Upper lobe of right lung (tissue), 1 donor: ENCODE measurements at places on chromosomes 2 and 18. TPM values are rescaled to one million over a fixed set of nuclear protein-coding genes. Genes with fewer than 3 reads are reported as not detected.

Gene EFHD1
- total RNA-seq: 10.7 TPM

GRCh38 chr18:4333043-4333442 is 122.1 kb downstream of the DLGAP1 start:
- no peak overlapping the region for H3K27ac ChIP-seq
- no peaks in the 10 kb centered on the region for H3K36me3 ChIP-seq
- no peak for DNase-seq
- no peaks in the 10 kb centered on the region for H3K4me1 ChIP-seq
- no peaks in the 10 kb centered on the region for H3K27me3 ChIP-seq

DNA sequence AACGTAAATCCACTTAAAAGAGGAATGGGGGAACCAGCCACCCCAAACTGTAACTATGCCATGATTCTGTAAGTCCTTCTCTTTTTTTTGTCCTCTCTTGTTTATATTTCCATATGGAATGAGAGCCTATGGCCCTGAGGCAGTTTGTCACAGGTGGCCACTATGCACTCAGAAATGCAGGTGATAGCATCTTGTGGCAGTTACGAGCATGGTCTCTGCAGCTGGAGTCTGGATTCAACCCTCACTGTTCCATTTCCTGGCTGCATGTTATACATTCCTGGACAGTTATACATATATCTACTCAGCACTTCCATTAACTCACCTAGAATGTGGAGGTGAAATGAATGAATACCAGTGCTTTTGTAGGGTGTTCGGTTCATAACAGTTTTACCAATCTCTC is 291.5 kb upstream of the FANCL start:
- no peaks in the 10 kb centered on the region for H3K36me3 ChIP-seq
- H3K27me3 ChIP-seq: no peaks in the 10 kb centered on the region
- no peak overlapping the region for H3K27ac ChIP-seq
- DNase-seq: no peak
- no peaks in the 10 kb centered on the region for H3K4me1 ChIP-seq

DNA sequence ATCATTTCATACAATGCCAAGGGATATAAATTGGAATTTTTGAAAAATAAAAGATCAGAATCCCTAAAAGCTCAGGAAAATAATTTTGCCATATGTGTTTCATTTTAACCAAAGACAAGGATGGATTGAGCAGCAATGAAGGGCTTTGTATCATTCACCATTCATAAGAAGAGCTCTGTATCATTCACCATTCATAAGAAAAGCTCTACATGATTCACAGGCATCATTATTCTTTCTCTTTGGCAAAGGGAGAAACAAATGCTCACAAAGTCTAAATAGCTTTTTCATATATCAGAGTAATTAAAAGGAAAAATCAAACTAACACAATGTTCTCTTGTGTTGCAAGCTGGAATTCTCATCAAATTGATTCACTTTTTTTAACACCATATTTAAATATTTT is 169.1 kb upstream of the MC4R start:
- no peak for DNase-seq
- no peaks in the 10 kb centered on the region for H3K36me3 ChIP-seq
- no peak overlapping the region for H3K27ac ChIP-seq

DNA sequence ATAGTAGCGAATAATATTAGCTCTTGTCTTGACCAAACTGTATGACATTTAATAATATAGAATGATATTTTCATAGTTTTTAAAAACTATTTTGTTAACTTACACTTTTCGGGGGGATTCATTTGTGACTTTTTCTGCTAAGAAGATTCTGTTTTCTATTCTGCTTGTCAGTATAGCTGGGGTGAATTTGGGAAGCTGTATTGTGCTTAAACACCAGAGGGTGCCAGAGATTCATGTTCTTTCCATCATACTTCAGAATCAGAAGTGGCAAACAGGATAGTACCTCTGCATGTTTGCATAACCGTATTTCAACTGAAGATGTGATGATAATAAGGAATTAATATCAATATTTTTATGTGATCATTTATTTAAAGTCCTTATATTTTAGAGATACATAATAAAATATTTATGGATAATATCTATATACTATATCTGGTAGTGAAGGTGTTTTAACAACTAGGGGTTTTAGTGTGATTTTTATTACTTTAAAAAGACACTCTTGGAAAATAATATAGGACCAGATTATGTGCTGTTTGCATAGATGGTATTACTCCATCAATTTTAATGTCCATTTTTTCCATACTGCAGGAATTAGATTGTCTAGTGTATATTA is 81.0 kb downstream of the TAF4B start:
- H3K4me3 ChIP-seq: no peak overlapping the region
- no peak overlapping the region for H3K27ac ChIP-seq
- no peaks in the 10 kb centered on the region for H3K4me1 ChIP-seq
- no peaks in the 10 kb centered on the region for H3K36me3 ChIP-seq
- H3K27me3 ChIP-seq: no peaks in the 10 kb centered on the region
- DNase-seq: no peak

Gene MC5R
- not detected for total RNA-seq

DNA sequence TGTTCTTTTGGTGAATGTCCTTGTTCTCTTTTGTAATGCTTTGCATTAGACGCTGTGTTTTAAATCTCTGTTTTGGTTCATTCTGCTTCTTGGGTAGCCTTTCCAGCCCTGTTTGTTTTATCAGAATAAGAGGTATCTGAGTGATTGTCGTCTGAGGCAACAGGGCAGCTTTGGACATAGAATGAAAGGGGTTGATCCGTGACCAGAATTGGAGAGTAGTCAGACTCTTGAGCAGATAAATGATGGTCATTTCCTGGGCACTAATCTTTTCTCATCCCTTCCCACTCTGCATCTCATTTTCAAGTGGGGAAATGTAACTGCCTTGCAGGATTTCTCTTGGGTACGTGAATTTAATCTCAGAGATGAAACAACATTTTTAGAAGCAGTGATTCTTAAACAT is 61.4 kb downstream of the TAF4B start:
- no peak overlapping the region for H3K27ac ChIP-seq
- H3K4me3 ChIP-seq: no peak overlapping the region
- no peak for DNase-seq
- no peaks in the 10 kb centered on the region for H3K27me3 ChIP-seq
- H3K36me3 ChIP-seq: no peaks in the 10 kb centered on the region
- no peaks in the 10 kb centered on the region for H3K4me1 ChIP-seq

Gene SMYD1
- total RNA-seq: not detected

DNA sequence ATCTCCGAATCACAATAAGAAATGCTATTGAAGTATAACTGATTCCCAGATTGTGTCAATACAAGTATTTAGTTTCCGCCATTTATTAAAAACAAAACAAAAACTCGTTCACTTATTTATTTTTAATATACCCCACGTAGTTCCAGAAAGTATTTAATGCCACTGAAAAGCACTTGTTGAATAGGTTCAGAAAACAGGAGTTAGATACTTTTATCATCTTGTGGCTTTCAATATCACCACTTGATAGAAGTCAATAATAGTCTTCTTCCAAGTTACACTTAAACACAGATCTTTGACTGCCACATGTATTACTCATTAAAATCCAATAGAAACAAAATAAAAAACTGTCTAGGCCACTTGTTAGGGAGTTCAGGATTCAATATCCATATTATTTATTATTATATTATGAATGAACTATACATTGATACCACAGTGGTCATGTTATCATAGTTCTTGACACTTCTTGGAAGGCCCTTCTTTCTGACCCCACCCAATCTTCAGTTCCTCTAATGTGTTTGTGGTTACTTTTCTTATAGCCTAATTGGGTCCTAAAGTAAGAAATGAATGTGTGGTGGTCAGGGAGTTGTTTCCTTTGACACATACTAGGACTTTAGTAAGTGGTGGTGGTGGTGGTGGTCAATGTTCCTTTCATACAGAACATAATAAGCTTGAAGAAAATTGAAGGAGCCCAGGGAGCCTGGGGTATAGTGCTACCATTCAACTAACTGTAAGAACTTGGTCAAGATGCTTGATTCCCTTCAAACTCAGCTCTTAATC is 221.3 kb upstream of the ITGA4 start:
- no peak overlapping the region for H3K4me3 ChIP-seq
- no peaks in the 10 kb centered on the region for H3K36me3 ChIP-seq
- no peak overlapping the region for H3K27ac ChIP-seq
- no peak for DNase-seq
- no peaks in the 10 kb centered on the region for H3K27me3 ChIP-seq
- no peaks in the 10 kb centered on the region for H3K4me1 ChIP-seq

Gene TMEM163
- total RNA-seq: 34.6 TPM

Gene CLEC4F
- 1.2 TPM for total RNA-seq

- no peaks in the 10 kb centered on the region for H3K36me3 ChIP-seq
- H3K27me3 ChIP-seq: no peaks in the 10 kb centered on the region
- H3K4me3 ChIP-seq: no peak overlapping the region
- DNase-seq: no peak
- H3K4me1 ChIP-seq: no peaks in the 10 kb centered on the region
Measured at GRCh38 chr2:40554665-40555294, 102.9 kb upstream of the SLC8A1 start.

Gene FOXI3
- total RNA-seq: not detected

Gene DPYSL5
- not detected for total RNA-seq

Gene CEP68
- total RNA-seq: 16.0 TPM

DNA sequence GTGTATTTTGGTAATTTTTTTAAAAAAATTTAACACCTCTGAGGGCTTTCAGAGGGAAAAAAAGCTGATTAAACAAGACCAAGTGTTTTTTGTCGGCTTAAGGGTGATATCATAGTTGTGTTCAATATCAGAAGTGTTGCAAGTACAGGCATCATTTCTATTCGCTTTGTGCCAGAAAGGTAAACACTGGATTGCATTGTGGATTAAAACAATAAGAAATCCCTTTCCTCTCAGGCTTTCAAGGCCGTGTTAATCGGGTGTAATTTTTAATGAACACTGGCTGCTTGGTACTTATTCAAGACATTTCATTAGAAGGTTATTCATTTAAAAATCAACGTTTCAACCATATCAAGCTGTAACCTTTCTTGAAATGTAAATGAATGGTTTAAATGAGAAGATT is 18.3 kb downstream of the FIGN start:
- H3K4me1 ChIP-seq: no peaks in the 10 kb centered on the region
- no peaks in the 10 kb centered on the region for H3K27me3 ChIP-seq
- no peak overlapping the region for H3K27ac ChIP-seq
- no peak for DNase-seq
- H3K4me3 ChIP-seq: no peak overlapping the region
- H3K36me3 ChIP-seq: no peaks in the 10 kb centered on the region

GRCh38 chr2:196372276-196372809 is 201.0 kb upstream of the STK17B start:
- no peaks in the 10 kb centered on the region for H3K36me3 ChIP-seq
- no peaks in the 10 kb centered on the region for H3K4me1 ChIP-seq
- H3K4me3 ChIP-seq: no peak overlapping the region
- no peaks in the 10 kb centered on the region for H3K27me3 ChIP-seq

GRCh38 chr2:169478745-169479256 is 493 bp upstream of the BBS5 start:
- peaks cover 7% of the 10 kb centered on the region for H3K4me1 ChIP-seq
- H3K36me3 ChIP-seq: peaks cover 9% of the 10 kb centered on the region
- no peaks in the 10 kb centered on the region for H3K27me3 ChIP-seq
- no peak for DNase-seq

DNA sequence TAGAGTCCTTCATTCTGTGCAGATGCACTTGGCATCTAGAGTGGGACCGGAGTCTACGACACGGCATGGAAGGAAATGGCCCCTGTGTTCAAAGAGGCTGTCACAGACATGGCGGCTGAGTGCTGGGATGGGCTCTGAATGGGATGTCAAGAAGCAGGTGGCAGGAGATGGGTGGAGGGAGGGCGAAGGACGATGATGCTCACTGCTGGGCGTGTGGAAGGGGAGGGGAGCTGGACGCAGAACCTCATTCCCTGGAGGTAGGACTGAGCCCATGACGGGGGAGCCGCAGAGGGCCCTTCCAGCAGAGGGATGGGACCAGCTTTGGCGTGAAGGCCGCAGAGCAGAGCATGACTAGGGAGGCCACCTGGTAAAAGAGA is 18.8 kb upstream of the ALPI start:
- peak; percentile 62 for DNase-seq
- H3K36me3 ChIP-seq: no peaks in the 10 kb centered on the region
- no peak overlapping the region for H3K4me3 ChIP-seq
- H3K27me3 ChIP-seq: no peaks in the 10 kb centered on the region
- no peaks in the 10 kb centered on the region for H3K4me1 ChIP-seq
